ENCODE measurements at places on chromosomes 7 and 10.

GRCh38 chr7:33500703-33501701, 371.6 kb downstream of the BBS9 start:
- peak; percentile 61 for DNase-seq

GRCh38 chr7:80908360-80908797, 10.5 kb downstream of the SEMA3C start:
- DNase-seq = no peak

DNA sequence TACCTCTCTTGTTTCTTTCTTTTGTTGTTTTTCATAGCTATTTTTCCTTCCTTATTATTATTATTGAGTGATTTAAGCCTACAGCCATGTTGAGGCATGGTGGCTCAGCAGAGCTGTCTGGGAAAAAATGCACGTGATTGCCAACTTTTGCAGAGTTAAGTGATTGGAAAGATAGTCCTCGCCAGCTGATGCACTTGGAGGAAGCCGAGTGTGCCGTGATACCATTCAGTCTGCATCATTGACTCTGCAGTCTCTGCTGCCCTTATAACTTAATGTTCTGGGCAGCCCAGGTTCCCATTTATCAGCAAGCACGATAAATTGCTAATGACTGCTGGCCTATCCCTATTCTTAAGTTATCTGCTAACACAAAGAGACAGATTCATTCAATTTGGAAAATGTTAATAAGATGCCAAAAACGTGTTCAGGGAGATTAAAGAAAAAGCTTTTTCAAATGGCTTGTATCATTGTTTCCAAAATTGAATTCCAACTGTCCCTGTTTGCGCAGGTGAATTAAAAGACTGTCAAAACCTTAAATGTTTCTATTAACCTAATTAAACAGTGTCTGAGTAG, 232.9 kb upstream of the NPY start:
- DNase-seq = no peak

DNA sequence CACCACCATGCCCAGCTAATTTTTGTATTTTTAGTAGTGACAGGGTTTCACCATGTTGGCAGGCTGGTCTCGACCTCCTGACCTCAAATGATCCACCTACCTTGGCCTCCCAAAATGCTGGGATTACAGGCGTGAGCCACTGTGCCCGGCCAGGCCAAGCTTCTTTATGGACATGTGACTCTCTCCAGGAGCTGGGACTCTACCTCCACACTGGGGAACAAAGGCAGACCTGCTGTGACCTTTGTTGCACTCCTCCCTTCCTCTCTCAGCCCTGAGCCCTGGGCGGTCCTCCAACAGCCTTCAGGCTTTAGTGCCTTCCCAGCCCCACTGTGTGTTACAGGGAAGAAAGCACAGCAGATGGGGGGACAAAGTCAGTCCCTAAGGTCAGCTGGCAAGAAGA, 55.0 kb upstream of the DUSP5 start:
- DNase-seq = no peak

GRCh38 chr7:132573251-132573955, 2.9 kb downstream of the PLXNA4 start:
- no peak for DNase-seq

DNA sequence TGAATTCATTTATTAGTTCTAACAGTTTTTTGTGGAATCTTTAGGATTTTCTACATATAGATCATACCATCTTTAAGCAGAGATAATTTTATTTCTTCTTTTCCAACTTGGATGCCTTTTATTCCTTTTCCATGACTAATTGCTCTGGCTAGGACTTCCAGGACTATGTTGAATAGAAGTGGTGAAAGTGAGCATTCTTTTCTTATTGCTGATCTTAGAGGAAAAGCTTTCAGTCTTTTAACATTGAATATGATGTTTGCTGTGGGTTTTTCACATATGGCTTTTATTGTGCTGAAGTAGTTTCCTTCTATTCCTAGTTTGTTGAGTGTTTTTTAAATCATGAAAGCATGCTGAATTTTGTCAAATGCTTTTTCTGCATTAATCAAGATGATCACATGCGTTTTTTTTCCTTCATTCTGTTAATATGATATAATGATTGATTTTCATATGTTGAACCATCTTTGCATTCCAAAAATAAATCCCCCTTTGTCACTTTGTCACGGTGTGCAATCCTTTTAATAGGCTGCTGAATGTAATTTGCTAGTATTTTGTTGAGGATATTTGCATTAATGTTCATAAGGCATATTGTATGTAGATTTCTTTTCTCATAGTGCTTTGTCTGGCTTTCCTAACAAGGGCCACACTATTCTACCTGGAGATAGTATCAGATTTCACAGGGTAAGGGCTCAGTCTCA, 92.9 kb downstream of the ZNF467 start:
- DNase-seq = peak; percentile 82

GRCh38 chr10:130935897-130936550, 375.5 kb downstream of the TCERG1L start:
- DNase-seq = no peak

GRCh38 chr7:98836811-98837629, 32.8 kb downstream of the TMEM130 start:
- peak; percentile 34 for DNase-seq

- no peak for DNase-seq
Observed at GRCh38 chr7:105336009-105336408, 52.7 kb downstream of the SRPK2 start.

DNA sequence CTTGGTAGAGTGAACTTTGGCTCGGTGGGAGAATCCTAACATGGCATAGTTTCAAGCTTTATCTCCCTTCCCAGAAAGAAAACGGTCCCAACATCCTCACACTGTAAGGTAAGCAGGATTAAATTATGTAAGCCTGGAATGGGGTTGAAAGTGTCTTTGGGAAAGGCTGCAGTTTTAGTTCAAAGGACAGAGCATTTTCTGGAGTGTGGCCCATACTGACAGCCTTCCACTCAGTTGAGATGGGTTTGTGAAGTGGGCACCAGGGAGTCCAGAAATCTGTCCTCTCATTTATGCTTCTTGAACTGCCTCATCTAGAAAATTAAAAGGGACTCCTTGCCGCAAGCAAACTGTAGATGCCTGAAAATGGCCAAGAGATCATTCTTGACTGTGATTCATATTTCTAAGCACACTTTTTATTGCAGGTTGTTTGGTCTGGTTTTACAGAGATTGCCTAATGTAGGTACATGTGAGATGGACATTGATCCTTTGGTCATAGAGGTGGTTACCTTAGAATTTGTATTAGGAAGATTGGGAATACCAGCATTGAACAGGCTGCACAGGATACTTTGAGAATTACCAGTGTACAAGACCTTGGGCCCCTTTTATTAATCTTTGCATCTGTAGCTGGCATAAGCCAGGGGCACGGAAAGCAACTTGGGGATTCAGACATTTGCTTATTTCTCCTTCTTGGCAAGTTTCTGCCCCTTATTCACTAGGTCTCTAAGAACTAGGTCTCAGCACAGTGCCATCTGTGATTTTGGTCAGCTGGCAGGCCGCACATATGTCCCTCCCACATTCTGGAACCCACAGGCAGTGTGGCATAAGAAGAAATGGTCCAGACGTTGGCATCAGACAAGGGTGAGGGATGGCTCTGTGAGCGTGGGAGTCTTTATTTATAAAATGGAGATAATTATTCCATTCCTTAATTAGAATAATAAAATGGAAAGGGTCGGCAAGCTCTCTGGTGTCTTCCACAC, 125.9 kb downstream of the GLCCI1 start:
- no peak for DNase-seq

GRCh38 chr7:50304911-50305582, 531 bp downstream of the IKZF1 start:
- no peak for DNase-seq

- peak; percentile 96 for DNase-seq
Observed at GRCh38 chr7:92695308-92696261, 105.4 kb upstream of the FAM133B start.

- DNase-seq = peak; percentile 15
Observed at GRCh38 chr10:15245530-15245929, 77.0 kb upstream of the NMT2 start.

DNA sequence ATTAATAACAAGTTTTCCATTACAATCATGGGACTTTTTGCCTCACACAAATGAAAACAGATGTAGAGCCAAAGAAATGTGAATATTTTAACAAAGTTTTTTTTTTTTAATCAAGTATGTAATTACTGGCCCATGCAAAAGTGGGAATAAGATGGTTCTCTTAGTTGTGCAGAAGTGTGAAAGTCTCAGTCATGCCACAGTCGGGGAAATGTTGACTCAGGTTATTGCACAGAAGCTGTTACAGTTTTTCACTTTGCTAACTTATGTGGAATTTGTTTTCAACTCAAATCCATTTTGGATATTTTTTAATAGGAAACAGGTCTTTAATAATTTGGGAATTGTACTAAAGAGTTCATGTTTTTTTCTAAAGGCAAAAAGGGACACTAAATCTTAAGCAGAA, 44.0 kb upstream of the CAV2 start:
- DNase-seq = no peak

- DNase-seq = peak; percentile 58
Observed at GRCh38 chr10:77321838-77322237, 315.8 kb downstream of the KCNMA1 start.

GRCh38 chr10:97759158-97759887, 12.5 kb downstream of the SFRP5 start:
- peak; percentile 47 for DNase-seq

- DNase-seq = no peak
Observed at GRCh38 chr10:80522756-80523363, 14.8 kb upstream of the SH2D4B start.

- no peak for DNase-seq
Observed at GRCh38 chr7:12970626-12971025, 283.2 kb downstream of the ARL4A start.

DNA sequence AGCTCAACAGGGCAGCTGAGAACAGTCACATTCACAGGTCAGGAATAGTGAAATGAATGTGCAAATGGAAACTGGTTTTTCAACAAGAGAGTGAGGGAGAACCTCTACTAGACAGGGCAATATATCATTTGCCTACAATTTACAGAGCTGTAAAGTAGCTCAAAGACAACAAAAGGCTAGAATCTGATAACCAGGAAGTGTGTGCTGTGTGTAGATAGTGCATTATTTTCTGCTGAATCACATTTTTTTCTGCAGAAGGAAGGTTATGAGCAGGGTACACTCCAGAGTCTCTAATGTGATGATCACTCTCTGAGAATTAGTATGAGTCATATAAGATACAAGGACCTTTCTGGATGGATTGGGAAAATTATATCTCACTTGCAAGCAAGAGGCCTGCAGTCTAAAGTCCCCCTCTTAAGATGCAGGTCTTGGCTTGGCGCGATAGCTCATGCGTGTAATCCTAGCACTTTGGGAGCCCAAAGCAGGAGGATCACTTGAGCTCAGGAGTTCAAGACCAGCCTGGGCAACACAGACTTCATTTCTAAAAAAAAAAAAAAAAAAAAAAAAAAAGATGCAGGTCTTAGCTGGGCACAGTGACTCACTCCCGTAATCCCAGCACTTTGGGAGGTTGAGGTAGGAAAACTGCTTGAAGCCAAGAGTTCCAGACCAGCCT, 59.9 kb upstream of the COBL start:
- DNase-seq = peak; percentile 39

GRCh38 chr7:94295850-94296249, 98.8 kb upstream of the COL1A2 start:
- DNase-seq = peak; percentile 90

DNA sequence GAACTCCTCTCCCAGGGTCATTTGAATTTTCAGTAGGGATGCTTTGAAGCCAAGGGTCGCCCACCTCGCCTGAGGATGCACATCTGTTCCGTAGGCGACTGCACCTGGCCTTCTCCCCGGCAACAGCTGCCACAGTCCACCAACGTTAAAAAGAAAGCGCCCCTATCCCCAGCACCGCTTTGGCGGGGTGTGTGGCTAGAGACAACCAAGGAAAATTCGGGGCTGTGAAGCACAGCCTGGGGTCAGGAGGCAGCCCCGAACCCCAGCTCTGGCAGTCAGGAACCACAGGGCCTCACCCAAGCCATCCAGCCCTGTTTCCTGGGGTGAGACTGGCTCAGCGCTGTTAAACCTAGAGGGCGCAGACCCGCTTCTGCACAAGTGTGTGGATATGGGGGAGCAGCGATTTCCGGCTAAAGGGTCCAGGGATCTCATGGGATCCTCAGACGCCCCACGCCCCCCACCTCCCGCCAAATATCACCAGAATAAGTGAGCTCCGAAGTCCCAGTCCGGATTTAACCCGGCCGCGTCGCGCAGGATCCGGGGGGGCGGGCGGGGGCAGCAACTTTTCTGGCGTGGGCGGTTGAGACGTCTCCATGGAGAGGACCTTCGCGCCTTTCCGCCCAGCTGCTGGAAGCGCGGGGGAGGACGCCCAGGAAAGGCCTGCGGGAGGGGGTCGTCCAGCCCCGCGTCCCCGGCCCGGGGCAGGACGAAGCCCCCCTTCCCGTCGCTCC, 822 bp downstream of the ZC3HAV1L start:
- peak; percentile 38 for DNase-seq

DNA sequence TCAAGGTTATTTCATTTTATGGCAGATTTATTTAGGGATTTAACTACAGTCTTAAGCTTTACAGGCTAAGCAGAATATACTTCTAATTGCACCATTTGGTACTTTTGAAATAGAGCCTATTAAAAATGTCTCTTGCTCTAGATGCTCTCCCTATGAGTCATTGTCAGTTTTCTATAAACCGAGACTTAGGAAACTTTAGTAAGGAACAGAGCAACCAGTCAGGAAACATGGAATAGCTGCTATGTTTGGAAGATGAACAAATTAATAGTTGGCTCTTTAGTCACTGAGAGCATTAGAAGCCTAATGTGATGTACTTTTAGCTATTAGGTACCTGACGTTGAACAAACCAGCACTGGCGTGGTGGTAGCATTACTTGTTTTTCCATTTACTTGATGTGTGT, 35.3 kb downstream of the INPP5F start:
- DNase-seq = peak; percentile 87

DNA sequence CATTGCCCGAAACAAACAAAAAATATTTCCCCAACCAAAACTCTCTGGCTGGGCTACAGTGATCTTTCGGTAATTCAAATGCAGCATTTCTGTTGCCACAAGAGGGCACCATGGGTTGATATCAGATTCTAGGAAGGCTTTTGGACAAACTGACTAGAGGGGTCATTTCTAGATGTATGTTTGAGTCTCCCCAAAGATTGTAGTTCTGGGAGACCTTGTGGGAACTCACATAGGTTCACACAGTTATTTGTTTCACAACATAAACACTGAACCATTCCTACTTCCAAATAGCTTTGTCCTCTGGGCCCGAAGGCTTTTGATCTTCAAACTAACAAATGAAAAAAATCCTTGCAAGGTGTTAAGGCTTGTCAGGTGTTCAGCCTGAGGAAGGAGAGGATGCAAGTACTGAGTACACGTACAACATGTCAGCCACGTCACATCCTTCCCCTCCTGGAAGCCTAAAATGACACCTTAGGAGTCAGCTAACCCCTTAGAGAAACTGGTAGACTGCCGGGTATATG, 37.0 kb upstream of the IL15RA start:
- peak; percentile 28 for DNase-seq

GRCh38 chr10:4506095-4506494, 319.9 kb upstream of the AKR1E2 start:
- peak; percentile 39 for DNase-seq
